ENCODE measurements at places on chromosomes 4 and X.
A peak's percentile ranks its signal among the peaks of the same experiment; 100 is the strongest.

- DNase-seq = no peak
Measured at GRCh38 chr4:184596617-184597185, 52.5 kb downstream of the CASP3 start.

- DNase-seq = no peak
Measured at GRCh38 chrX:133685822-133686221, 270.5 kb upstream of the GPC4 start.

DNA sequence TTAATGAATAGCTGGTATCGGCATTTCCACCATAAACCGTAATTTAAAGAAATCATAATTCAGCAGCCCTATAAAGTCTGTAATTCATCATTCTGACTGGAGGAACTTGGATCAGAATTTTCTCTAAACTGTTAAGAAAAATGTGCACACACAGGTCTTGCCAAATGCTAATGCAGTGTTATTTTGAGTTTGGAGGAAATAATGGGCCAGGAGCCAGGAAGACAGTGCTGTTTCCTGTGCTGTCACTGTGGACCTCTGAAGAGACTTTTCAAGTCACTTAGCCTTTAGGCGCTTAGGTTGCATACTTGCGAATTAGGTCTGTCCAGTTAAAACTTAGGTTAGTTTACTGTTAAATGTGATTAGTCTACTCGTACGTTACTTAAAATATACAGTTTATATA is 137.5 kb upstream of the ANXA3 start:
- DNase-seq = no peak

DNA sequence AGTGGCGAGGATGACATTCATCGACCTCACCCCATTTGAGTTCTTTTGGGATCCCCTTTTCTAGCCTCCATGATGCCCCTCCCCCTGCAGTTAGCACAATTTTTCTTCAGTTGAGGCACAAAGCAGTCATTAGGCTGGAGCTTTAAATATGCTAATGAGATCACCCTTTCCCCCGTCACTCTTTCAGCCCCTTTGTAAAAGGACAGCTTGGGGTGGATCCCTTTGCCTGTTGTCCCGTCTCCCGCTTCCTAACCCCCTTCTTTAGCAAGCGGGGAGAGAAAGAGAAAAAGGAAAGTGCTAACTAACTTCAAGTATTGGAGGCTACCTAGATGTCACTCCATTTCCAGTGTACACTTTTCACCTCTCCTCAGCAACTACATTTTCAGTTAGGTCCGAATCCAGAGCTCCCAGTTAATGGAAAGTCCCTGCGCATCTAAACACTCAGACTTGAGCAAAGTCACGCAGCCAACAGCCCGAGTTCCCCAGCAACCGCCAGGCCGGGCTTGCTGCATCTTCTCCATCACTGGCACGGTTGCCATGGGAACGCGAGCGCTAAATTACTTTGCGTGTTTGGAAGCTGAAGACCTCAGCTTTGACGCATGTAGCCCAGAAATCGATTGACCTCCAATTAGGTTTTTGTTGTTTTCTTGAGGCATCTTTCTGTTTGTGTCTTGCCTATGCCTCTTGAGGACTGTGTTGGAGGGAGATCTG is 76.8 kb downstream of the RTL5 start:
- no peak for DNase-seq

- no peak for DNase-seq
Measured at GRCh38 chr4:169484485-169484884, 127.9 kb downstream of the NEK1 start.

DNA sequence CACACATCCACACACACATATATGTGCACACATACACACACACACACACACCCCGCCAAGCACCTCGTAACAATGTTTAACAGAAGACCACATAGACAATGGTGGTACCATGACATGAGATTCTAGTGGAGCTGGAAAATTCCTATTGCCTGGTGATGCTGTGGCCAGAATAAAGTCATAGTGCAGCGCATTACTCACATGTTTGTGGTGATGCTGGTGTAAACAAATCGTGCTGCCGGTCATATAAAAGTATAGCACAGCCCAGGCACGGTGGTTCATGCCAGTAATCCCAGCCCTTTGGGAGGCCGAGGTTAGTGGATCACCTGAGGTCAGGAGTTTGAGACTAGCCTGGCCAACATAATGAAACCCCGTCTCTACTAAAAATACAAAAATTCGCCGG is 275.2 kb downstream of the TRIML1 start:
- no peak for DNase-seq

DNA sequence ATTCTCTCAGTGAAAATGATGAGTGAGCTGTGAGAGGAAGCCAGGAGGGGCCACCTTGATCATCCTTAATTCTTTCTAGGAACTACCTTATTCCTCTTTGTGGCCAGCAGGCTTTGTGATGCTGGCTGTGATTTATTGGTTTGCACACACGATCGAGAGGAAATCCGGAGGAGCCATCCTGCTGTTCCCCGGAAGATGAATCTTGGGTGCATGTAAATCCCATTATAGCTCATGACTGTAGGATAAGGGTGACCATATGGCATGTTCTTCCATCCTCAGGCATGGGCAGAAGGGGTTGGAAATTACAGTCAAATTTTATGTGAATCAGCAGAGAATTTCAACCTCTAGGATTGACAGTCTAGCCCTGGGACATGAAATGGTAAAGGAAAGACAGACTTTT is 254.5 kb downstream of the UNC5C start:
- DNase-seq = peak; percentile 88

DNA sequence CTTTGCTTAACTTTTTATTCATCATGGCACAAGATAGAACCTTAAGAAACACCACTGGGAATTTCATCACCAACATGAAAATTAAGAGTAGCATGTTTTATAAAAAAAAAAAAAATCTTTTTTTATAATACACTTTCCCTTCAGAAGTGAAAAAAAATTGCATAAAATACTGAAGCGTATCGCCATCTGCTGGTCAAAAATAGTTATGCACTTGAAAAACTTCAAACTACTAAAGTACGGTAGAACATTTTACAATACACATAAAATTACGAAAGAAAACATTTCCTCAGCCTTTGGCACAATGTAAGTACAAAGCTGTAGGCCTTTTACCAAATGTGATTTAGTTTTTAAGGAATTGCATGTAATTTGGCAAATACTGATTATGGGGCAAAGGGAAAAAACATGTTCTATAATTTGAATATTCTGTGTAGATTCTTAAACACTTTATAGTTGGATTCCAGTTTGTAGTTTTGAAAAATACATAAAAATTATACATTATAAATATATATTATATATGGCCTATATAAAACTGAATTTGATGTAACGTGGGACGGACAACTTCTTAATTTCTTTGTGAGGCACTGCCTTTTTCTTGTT is 26.5 kb downstream of the HCCS start:
- DNase-seq = no peak

DNA sequence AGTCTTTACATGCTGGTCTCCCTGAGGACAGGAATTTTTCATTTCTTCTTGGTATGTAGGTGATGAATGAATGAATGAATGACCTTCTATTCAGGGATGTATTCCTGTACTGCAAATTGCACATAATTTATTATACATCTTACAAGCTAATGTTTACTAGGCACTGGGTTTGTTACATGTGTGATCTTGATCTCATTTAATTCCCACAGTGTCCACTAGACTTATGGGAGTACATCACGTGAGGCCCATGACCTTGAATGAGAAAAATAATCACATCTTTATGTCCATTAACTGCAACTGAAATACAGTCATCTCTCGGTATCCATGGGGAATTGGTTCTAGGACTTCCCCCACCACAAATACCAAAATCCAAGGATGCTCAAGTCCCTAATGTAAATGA is 150.3 kb downstream of the TMEM164 start:
- no peak for DNase-seq

GRCh38 chrX:16171039-16171438 is 3.8 kb downstream of the MAGEB17 start:
- no peak for DNase-seq

- no peak for DNase-seq
Measured at GRCh38 chr4:168945291-168945690, 64.8 kb downstream of the CBR4 start.

- no peak for DNase-seq
Measured at GRCh38 chr4:76584241-76585152, 149.5 kb downstream of the SHROOM3 start.

GRCh38 chrX:37895795-37896510 is 48.6 kb upstream of the DYNLT3 start:
- DNase-seq = no peak

DNA sequence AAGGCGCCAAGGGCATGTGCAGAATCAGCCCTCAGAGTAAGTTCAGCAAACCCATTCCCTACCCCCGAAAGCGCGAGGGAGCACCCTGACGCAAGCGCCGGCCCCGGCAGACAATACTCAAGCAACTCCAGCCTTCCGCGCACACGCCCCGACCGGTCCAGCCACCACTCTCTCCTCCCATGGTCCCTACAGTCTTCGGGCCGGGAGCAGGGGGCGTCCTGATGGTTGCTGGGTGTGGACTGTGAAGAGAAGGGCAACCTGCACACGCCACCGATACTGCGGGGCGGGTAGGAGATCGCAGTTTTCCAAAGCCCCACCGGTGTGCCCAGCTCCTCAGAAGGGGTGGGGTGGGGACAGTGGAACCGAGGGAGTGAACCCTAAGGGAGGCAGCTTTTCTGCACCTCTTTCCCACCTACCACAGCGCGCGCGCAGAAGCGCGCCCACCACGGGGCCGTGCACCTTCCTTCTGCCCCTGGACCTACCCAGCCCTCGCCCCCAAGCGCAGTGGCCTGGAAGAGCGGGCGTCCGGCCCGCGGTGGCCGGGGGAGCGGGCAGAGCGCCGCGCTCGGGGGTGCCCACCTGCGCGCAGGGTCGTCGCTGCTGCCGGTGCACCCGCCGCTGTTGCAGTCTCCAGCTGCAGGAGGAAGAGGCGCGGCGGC is 650.2 kb upstream of the DIPK2B start:
- DNase-seq = peak; percentile 9

DNA sequence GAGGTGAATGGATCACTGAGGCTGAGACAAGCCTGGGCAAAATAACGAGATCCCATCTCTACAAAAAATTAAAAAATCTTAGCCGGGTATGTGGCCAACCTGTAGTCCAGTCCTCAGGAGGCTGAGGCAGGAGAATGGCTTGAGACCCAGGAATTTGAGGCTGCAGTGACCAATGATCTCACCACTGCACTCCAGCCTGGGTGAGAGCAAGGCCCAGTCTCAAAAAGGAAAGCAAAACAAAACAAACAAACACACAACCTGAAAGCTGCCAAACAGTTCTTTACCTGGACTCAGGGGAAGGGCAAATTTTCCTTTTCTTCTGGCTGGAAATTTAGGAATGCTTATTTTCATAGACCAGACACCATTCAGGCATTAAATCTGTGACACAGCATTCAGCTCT is 163.1 kb upstream of the FAT1 start:
- no peak for DNase-seq

- no peak for DNase-seq
Measured at GRCh38 chr4:138327338-138327737, 85.2 kb upstream of the SLC7A11 start.

DNA sequence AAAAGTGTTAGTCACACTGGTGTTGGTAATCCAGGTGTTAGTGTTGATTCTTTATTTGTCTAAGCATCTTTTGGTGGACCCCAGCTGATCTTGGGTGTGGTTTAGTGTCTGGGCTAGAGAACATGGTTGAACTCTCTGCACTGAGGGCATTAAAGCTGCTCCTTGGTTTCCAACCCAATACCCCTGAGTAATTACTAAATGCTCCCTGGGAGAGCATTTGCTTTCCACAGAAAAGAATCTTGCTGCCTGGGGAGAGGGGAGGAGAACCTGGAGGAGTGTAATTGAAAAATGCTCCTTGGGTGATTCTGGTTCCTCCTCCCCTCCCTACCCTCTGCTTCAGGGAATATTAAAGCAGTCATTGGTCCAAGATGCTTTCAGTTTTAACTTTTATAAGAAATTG is 3.1 kb downstream of the GUCY1B1 start:
- DNase-seq = no peak

- no peak for DNase-seq
Measured at GRCh38 chrX:100085846-100086245, 324.2 kb downstream of the PCDH19 start.

GRCh38 chr4:37827802-37828321 is 1.4 kb downstream of the PGM2 start:
- DNase-seq = no peak

GRCh38 chrX:34848281-34848680 is 94.3 kb upstream of the FAM47B start:
- DNase-seq = no peak

DNA sequence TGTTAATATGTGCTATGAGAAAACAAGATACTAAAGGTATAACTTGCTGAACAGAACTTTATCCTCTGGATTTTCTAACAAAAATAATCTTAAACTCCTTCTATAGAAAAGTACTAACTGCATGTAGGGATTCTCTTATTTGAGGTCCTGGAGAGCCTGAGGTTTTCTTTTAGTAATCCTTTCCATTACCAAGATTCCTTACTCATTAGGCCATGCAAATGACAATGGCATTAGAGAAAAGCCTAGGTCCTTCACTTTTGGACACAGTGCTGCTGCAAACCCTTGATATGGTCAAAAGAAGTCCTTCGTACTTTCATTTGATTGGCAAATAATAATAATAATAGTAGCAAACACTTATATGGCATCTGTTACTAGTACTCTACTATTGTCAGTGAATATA is 3.2 kb downstream of the MMRN1 start:
- DNase-seq = no peak

- no peak for DNase-seq
Measured at GRCh38 chr4:139783741-139784484, 118.3 kb downstream of the MGST2 start.

GRCh38 chrX:11103006-11103405 is 8.1 kb upstream of the HCCS start:
- DNase-seq = no peak

DNA sequence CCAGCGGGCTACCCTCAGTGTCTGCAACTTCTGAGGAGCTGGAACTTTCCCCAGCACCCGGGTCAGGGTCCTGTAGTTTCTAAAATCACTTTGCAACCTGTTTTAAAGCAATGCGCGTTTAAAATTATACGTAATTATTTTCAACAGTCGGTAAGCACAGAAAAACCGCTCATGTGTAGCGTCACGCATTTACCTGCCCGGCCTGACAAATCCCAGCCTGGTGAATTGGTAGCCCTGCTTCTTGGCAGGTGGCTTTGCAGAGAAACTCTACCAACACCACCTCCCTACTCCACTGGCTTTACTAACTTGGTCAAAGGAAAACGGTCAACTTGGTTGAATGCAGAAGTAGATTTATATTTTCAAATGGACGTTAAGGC is 640 bp downstream of the BANK1 start:
- no peak for DNase-seq

DNA sequence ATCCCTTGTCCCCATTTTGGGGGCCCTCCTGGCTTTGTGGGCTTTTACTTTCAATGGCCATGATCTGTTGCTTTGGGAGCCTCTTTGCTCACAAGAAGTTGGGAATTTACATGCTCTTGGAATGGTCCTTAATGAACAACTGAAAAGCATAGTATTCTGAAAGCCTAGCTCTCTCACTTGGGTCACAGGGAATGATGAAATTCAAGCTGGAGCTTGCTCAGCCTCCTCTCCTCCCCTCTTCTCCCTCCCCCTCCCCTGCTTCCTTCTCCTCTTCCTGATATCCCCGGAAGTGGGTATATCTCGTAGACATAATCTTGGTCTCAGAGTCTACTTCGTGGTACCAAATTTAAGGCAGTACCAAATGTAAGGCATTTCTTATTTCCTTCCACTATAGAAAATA is 400.6 kb upstream of the NR3C2 start:
- DNase-seq = no peak

- no peak for DNase-seq
Measured at GRCh38 chr4:120630427-120630826, 292.1 kb downstream of the PRDM5 start.

All from WERI-Rb-1 (cell line).